ENCODE measurements at places on chromosomes 2 and 18. TPM values are rescaled to one million over a fixed set of nuclear protein-coding genes. Genes with fewer than 3 reads are reported as not detected.

The LYPD6 gene
- total RNA-seq, result 7.0 TPM

The C2orf78 gene
- not detected for total RNA-seq

The TMEM200C gene
- total RNA-seq, result not detected

The MC4R gene
- total RNA-seq, result not detected

The HMSD gene
- total RNA-seq, result not detected

Data from hair follicular keratinocyte (primary cell).